ENCODE measurements at places on chromosomes 6 and 20.

DNA sequence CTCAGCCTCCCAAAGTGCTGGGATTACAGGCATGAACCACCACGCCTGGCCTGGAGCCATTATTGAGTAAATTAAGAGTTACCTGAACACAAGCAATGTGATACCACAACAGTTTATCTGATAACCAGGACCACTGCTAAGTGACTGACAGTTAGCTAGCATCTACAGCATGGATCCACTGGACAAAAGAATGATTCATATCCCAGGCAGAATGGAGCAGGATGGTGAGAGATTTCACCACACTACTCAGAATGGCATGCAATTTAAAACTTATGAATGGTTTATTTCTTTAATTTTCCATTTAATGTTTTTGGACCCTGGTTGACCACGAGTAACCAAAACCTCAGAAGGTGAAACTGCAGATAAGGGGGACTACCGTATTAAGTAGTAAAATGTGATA is 48.6 kb downstream of the RALGAPA2 start:
- no peak for DNase-seq

DNA sequence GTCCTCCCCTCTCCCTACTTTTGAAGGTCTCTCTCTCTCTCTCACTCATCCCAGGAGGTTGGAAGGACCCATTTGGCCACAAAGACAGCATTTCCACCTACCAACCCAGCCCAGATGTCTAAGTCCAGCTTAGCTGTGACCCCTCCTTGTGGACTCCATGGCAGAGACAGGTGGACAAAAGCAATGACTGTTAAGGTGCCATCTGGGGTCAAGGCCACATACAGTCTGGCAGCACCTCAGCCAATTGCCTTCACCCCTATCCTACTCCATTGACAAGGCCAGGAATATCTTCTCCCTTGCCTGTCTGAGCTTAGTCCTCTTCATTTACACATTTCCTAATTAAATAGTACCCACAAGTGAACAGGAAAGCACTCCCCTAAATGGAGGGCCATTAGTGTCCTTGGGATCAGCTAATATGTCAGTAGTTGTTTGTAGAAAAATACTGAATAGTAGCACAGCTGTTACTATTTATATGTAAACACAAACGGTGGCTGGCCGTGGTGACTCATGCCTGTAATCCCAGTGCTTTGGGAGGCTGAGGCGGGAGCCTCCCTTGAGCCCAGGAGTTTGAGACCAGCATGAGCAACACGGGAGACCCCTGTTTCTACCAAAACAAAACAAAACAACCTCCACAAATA is 28.8 kb downstream of the GCM1 start:
- DNase-seq, result peak; percentile 61

DNA sequence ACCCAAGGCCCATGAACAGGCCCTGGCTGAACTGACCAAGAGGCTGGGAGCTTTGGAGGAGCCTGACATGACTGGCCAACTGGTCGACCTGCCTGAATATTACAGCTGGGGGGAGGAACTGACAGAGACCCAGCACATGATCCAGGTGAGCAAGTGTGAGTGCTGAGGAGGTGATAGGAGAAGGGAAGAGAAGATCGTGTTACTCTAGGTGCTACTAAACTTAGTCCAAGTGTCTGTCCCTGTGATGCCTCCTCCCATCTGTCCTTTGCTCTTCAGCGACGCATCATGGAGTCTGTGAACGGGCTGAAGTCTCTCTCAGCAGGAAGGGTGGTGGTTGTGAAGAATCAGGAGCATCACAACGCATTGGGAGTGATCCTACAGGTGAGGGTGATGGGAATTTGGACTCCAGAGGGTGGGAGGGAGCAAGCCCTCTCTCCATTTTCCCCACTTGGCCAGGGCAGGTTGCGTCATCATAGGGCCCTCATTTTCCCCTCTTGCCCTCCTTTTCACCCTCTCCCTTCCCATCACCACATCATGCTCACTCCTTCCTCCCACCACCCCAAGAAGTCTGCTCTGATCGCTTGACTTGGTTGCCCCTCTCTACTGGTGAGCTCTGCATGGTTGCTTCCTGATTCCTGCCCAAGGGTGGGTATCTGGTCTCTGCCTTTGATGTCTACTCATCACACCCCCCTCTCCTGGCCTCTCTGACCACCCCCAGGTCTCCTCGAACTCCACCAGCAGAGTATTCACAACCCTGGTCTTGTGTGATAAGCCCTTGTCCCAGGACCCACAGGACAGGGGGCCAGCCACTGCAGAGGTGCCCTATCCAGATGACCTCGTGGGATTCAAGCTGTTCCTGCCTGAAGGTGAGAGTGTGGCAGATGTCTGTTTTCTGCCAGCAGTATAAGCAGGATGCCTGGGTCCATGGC is 4.7 kb downstream of the DXO start:
- no peak for DNase-seq

DNA sequence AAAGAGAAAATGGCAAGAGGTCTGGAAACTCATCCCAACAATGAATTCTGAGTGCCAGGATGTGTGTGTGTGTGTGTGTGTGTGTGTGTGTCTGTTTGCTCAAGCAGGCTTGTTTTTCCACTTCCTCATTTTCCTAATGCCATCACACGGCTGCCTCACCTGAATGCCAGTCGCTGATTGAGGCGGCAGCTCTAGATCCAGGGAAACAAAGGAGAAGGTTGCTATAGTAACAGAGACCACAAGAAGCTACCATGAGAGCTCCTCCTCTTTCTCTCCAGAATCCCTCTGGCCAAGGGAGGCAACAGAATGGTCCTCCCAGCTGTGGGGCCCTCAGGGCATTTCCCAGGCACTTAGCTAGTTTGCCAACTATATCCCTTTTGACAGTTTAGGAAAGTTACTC is 241.1 kb upstream of the TSHZ2 start:
- DNase-seq, result no peak

GRCh38 chr20:54180931-54181330 is 7.1 kb upstream of the CYP24A1 start:
- DNase-seq, result no peak

DNA sequence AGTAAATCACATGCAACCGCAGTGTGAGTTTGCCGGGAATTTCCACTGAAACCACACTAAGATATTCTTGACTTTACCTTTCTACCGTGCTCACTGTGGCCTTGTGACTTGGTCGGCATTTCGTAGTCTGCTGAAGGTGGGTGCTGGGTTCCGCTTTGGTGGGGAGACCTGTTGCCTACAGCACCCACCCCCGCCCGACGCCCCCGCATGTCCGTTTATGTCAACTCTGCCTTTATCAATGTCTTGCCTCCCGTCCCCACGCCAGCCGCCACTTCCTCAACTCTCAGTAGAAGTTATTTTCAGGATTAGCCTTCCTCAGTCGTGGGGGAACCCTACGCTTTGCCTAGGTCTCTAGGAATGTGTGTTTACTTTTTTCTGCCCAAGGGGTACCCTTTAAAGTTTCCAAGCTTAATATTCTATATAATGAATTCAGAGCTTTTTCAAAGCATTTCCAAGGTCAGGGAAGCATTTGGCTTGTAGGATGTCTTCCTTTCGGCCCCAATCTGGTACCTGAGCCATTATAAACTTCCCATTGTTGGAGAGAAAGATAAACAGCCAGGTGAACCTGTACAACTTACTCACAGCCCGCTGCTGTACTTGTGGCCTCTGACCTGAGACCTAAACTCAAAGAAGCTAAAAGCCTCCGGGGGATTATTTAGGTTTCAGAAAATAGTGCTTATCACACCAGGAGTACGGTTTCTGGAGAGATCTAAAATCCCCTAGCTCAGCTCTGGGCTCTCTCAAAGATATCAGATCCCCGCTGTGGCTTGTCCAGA is 54.2 kb downstream of the TBC1D7 start:
- no peak for DNase-seq

DNA sequence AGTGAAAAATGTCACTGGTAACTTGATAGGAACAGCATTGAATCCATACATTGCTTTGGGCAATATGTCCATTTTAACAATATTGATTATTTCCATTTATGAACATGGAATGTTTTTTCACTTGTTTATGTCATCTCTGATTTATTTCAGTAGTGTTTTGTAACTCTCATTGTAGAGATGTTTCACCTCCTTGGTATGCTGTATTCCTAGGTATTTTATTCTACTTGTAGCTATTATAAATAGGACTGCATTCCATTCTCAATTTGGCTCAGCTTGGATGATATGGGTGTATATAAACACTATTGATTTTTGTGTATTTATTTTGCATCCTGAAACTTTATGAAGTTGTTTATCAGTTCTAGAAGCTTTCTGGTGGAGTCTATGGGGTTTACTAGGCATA is 730.3 kb downstream of the DOK5 start:
- no peak for DNase-seq

DNA sequence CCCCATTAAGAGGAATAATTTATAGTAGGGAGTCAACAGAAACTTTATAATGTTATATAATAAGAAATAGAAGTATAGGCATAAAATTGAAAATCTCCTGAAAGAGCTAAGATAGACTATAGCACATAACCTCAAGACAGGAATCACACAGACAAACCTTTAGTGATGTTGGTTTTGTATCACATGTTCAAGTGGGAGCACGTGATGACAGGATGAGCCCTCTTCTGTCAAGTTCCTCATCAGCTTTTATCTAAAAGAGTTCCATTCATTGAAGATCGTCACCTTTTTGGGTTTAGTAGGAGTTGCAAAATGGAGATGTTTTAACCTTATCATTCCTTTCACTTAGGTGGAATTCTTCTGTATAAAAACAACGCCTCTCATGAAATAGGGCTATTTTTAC is 127.0 kb downstream of the MCHR2 start:
- no peak for DNase-seq

GRCh38 chr6:44496665-44497369 is 109.3 kb downstream of the CDC5L start:
- DNase-seq, result no peak

DNA sequence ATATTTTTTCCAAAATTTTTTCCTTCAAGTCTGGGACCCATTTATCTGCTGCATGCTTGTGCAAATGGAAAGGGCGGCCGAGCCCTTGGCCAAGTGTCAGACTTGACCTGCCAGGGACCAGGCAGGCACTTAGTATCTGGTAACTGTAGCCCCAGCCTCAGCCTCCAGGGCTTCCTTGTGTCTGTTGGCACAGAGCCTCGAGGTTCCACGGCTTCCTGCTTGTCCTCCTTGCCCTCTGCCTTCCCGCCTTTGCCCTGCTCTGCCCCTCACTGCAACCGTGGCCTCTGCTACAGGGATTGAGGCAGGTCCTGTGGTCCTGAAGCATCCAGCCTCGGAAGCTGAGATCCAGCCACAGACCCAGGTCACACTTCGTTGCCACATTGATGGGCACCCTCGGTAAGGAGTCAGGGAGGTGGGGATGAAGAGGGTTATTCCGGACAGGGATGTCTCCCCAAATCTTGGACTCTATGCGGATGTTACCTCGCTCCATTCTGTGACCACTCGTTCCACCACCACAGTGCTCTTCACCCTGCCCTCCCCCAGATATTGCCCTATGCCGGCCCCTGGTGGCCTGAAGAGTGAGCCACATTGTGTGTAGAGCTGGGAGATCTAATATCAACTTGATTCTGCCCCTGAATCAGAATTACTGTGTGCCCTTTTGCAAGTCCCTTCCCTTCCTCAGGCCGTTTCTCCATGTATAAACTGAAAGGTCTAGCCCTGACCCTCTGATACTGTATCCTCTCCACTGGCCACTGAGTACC is 41.5 kb upstream of the SRF start:
- DNase-seq, result peak; percentile 63

GRCh38 chr20:44209686-44210405 is 725 bp downstream of the OSER1 start:
- DNase-seq, result no peak

GRCh38 chr6:24554474-24554873 is 59.7 kb downstream of the ALDH5A1 start:
- DNase-seq, result no peak

- DNase-seq, result no peak
Observed at GRCh38 chr6:55567558-55567957, 11.4 kb downstream of the HMGCLL1 start.

- DNase-seq, result no peak
Observed at GRCh38 chr6:5501837-5502236, 240.5 kb downstream of the FARS2 start.

DNA sequence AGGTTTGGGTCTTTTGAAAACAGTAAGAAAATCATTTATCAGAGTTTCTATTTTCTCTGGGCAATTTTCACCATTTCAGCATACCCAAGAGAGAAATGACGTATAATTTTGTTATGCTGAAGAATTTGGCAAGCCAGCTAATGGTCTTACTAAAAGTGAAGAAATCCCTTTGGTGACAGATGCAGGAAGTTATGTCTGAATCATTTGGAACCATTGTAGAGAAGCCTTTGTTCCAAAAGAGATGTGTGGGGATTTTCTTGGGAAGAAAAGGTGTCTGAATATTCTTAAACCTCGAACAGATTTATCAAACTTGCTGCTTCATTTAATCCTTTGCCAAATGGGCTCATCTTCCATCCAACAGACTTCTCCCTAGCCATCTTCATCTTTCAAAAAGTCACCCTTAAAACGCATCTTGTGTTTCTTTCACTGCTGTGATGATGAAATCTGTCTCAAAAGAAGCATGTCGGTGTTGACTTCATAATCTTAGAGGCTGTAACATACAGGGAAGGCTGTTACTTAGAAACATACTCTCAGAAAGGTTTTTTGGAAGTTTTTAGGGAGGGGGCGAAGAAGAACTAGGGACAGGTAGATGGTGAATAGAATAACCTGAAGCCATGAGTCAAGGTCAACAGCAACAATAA is 39.5 kb downstream of the CITED2 start:
- peak; percentile 90 for DNase-seq

- DNase-seq, result no peak
Observed at GRCh38 chr20:46901638-46902037, 7.0 kb downstream of the EYA2 start.

- no peak for DNase-seq
Observed at GRCh38 chr6:135577059-135577538, 79.6 kb upstream of the AHI1 start.

GRCh38 chr6:55668591-55668990 is 89.6 kb upstream of the HMGCLL1 start:
- no peak for DNase-seq

DNA sequence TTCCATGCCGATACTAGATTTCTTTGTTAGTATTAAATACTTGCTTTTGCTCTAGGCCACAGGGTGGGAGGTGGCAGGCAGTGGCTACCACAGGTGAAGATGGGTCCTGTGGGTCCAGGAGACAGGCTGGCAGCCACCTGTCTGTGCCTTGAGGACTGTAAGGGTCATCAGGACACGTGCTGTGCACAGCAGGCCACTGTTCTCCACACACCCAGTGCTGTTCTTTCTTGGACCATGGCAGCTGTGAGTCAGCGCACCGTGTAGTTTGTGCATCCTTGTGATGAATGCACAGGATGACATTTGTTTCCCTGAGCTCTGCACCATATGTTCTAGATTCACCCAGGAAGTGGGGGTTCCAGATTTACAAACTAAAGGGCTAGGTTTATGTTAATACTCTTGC is 317.0 kb downstream of the ZFAND3 start:
- no peak for DNase-seq
